ENCODE measurements at places on chromosomes 3 and 15.
A peak's percentile ranks its signal among the peaks of the same experiment; 100 is the strongest.

GRCh38 chr3:173510565-173510964, 113.0 kb downstream of the NLGN1 start:
- no peak for DNase-seq

- DNase-seq = no peak
Observed at GRCh38 chr3:177513815-177514610, 316.7 kb upstream of the TBL1XR1 start.

DNA sequence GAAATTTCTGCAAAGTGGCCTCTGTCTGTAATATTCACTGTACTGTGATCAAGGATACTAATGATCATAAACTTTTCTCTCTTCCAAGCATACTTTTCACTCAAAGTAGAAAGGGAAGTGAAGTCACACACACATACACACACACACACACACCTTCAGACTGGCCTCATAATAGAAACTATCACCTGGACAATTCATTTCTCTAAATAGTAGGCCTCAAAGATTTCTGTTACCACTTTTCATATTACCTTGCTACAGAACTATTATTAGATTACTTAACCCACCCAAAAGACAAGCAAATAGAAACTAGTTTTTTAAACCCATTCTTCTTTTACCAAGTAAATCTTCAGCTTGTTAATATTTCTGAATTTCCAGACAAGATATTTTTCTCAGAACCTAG, 12.2 kb downstream of the CPB1 start:
- no peak for DNase-seq

DNA sequence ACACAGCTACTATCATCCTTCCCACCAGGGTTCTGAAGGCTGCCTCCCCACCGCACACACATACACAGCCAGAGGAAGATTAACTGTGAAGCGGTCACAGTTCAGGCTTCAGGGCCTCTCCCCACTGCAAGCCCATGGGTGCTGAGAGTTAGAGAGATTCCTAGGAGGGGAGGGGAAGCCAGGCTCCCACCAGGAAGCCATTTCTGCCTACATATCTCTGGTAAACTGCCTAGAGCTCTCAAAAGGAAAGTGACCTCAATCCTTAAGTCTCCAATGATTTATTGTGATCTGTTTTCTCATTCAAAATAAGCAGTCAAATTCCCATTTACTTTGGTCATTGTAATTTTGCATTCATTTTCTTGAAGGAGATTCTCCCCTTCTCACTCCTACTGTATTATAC, 141.0 kb upstream of the BNIP2 start:
- no peak for DNase-seq

- no peak for DNase-seq
Observed at GRCh38 chr3:159800434-159801155, 188.0 kb upstream of the IL12A start.

DNA sequence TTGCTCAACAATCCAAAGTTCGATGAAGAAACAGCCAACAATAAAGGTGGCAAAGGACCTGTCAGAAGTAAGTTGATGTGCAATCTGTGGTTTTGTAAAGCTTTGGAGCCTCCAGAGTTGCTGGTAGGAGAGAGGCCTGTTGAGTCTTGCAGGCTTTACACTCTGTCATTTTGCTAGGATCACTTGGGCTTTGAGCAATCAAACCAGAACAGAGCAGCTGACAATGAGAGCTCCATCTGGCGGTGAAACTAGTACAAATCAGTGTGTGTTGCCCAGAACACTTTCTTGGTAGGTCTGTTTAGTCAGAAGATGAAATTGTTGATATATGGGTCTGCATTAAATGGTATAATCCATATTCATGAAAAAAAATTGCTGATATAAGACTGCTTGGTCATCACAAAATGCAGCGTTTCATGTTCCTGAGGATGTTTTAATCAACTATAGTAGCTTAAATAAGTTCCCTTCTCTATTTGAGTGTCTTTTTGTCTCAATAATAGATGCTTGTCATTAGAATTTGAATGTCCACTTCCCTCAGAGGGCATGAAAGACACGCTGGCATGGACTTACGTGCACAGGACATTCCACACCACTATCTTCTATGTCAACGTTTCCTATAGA, 25.7 kb downstream of the TMOD2 start:
- DNase-seq = peak; percentile 49

GRCh38 chr3:14487086-14487485, 53.1 kb downstream of the GRIP2 start:
- DNase-seq = no peak

- no peak for DNase-seq
Observed at GRCh38 chr3:57856675-57857074, 100.6 kb downstream of the SLMAP start.

DNA sequence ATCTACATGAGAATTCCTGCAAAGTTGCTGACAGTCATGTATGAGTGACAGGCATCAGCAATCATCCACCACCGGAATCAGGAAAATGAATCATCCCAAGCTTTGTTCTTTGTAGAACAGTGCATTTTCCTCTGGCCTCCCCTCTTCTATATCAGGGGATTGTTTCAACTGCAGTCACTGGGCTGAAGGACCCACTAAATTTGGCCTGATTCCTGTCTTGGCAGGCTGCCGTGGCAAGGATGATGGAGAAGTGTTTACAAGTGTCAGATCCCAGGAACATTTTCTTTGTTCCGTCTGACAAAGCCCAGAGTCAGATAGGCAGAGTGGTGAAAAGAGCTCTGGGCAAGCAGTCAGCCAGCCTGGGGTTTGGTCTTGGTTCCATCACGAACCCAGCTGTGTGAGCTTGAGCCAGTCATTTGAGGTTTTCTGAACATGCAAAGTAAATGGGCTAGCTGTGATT, 175.1 kb upstream of the TSC22D2 start:
- DNase-seq = no peak

DNA sequence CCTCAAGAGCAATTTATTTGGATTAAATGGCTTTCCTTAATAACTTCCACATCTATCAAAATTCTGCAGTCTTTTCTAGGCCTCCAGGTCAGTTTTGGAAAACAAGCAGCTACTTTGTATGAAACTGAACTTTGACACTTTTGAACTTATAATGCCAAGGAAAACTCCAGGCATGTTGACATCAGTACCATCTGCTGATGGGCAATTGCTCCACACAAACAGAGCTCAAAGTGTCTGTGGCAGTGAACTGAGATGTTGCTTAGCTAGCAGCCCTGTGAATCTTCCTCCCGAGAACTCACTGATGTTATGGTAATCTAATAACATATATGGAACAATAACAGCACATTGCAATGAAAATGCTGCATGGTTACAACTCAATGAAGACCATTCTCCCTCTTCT, 250.2 kb downstream of the THRB start:
- no peak for DNase-seq

GRCh38 chr3:125395091-125395490, 20.0 kb upstream of the ZNF148 start:
- no peak for DNase-seq

- no peak for DNase-seq
Observed at GRCh38 chr3:42736531-42736930, 33.9 kb upstream of the HHATL start.

DNA sequence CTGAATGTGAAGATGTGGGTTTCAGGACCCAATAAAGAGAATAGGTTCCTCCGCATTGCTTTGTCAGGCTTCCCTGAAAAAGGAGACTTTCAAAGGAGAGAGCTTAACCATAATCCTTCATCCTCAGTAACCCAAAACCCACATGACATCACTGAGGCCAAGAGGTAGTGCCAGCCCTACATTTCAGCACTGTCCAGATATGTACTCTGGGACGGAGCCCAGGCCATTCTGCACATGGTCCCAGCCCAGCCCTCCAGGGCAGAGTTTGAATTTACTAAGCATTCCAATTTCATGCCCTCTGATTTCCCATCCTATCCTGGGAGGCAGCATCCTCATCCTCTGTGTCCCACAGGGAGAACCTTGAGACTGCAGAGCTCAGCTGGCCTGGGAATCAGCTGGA, 210.5 kb downstream of the GABRB3 start:
- DNase-seq = no peak

- DNase-seq = no peak
Observed at GRCh38 chr15:91622235-91622634, 231.3 kb upstream of the SLCO3A1 start.

- DNase-seq = no peak
Observed at GRCh38 chr15:81384891-81385720, 11.1 kb upstream of the TMC3 start.

- DNase-seq = no peak
Observed at GRCh38 chr3:181369637-181370036, 342.1 kb upstream of the SOX2 start.

- no peak for DNase-seq
Observed at GRCh38 chr3:173006006-173006405, 135.0 kb downstream of the SPATA16 start.

DNA sequence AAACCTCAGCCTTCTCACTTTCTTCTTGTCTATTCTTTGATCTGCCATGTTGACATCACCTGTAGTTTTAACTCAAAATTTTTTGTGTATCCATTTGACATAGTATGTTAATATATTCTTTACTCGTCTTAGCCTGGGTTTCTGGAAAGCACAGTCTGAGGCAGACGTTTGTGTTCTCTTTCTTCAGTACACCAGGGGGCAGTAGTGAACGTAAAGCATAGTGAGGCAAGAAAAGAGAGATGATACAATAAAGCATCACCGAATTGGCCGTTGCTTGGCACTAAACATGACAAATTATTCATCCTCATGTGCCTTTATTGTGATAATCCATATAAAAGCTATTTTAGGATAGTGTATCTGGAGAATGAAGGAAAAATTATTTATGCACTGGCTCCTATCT, 141.0 kb upstream of the MYRIP start:
- no peak for DNase-seq

GRCh38 chr15:80484333-80484864, 80.2 kb downstream of the ARNT2 start:
- DNase-seq = no peak

GRCh38 chr15:48592933-48593332, 52.6 kb downstream of the FBN1 start:
- DNase-seq = no peak

DNA sequence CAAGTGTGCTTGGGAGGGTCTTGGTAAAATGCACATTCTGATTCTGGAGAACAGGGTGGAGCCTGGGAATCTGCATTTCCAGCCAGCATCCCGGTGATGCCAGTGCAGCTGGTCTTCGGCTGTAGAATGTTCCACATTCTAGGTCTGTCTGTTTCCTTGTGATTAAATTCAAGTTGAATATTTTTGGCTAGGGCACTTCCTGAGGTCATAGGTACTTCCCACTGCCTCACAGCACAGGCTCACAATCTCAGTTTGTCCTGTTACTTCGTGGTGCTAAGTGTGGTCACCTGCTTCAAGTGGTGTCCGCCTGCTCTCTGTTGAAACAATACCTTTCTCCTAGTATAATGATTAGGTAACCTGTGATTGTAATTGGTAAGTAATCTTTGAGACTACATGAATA, 40.1 kb downstream of the FLNB start:
- no peak for DNase-seq

GRCh38 chr3:182735672-182736071, 57.6 kb upstream of the ATP11B start:
- no peak for DNase-seq

- DNase-seq = no peak
Observed at GRCh38 chr3:13556207-13556606, 7.3 kb downstream of the FBLN2 start.

- no peak for DNase-seq
Observed at GRCh38 chr3:154943981-154944380, 136.1 kb upstream of the MME start.

GRCh38 chr3:194265505-194265892, 85.6 kb downstream of the CPN2 start:
- DNase-seq = no peak

DNA sequence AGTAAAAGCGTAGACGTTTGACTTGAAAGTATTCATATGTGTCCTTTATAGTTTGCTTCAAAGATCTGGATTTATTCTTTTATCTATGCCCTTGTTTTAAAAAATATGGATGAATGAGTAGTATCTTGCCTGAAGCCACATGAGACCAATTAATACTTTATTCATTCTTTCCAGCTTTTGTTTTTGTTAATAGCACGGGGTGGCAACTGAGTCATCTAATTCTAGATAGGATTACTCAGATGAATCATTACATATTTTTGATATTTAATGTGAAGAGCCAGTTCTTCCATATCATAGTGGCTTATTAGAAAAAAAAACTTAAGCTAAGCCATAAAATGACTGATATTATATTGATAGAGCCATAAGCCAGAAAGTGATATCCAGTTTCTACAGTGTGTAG, 121.9 kb downstream of the BBX start:
- DNase-seq = no peak

GRCh38 chr15:76342058-76342381, 5.4 kb downstream of the ISL2 start:
- DNase-seq = no peak

- no peak for DNase-seq
Observed at GRCh38 chr3:162729686-162730085, 1233.1 kb downstream of the OTOL1 start.

DNA sequence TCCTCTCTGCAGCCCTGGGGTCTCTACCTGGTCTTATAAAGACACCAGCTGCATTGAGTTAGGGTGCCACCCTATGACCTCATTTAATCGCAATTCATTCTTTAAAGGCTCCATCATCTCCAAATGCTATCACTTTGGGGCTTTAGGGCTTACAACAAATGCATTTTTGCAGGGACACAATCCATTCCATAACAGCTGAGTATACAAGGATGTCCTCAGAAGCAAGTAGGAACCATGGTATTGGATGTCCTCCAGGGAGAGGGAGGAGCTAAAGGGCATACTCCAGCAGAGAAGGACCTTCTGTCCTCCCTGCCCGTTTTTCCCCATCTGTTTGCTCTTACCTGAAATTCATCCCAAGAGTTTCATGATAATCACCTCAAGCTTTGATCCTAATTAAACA, 30.3 kb downstream of the UMPS start:
- no peak for DNase-seq

DNA sequence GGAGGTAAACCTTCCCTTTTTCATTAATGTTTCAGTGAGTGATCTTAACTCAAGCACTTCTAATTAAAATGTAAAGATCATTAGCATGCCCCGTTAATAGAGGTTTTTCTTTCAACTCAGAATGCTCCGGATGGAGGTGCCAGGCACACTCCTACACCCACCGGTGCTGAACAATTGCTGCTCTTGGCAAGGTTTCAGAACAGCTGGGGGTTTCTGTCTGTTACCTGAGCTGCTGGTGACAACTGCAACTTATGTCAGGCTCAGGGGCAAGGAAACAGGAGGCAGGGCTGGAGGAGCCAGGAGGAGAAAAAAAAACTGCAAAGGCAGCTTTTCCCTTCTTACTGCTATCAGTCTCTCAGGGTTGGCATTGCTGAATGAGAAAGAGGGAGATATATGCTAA, 250.1 kb downstream of the DIPK2A start:
- peak; percentile 47 for DNase-seq

GRCh38 chr3:48952510-48953118, 34.0 kb downstream of the ARIH2 start:
- no peak for DNase-seq

GRCh38 chr3:171690281-171690680, 120.0 kb downstream of the PLD1 start:
- no peak for DNase-seq

DNA sequence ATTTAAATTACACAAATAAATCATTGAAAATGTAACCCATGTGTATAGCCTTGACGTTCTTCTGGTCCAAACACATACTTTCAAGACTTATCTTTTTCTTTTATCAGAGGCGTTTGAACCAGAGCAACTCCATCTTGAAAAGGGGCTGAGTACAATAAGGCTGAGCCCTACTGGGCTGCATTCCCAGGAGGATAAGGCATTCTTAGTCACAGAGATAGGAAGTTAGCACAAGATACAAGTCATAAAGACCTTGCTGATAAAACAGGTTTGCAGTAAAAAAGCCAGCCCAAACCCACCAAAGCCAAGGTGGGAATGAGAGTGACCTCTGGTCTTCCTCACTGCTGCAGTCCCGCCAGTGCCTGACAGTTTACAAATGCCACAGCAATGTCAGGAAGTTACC, 101.0 kb upstream of the IGSF10 start:
- no peak for DNase-seq

All from NCI-H1436 (cell line).